Right renal cortex interstitium (tissue), 3 donors: ENCODE measurements at places on chromosomes 3 and 15. TPM values are rescaled to one million over a fixed set of nuclear protein-coding genes. Genes with fewer than 3 reads are reported as not detected.

DNA sequence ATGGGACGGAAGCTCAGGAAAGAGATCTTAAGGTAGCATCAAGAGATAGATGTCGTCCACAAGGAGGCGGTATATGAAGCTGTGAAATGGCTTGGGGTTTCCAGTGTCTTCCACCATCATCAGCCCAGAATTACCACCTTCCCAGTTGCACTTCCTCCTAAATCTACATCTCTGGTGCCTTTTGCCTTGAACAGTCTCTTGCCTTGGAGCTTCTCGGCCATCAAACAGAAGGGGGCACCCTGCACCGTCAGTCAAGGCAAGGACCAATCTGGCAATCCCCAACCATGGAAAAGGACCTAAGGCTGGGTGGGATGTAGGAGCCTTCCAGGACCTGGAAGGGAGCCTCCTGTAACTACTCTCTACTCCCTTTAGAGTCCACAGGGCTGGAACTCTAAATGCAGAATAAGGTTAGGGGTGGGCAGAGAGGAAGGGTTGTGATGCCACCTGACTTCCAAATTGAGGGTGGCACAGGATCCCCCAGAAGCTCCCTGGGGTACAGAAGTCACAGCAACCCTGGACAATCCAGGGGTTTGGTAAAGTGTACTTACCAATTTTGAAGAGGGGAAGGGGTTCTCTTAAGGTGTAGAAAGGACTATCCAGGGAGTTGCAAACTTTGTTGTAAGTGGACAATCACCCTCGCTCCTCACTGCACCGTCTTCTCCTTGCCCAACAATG lies 1.0 kb upstream of the RYR3 start:
- DNase-seq = no peak

GRCh38 chr15:88613074-88613944 lies 7.8 kb upstream of the AEN start:
- no peak for DNase-seq

GRCh38 chr3:179373938-179374337 lies 26.4 kb downstream of the MFN1 start:
- no peak for DNase-seq

DNA sequence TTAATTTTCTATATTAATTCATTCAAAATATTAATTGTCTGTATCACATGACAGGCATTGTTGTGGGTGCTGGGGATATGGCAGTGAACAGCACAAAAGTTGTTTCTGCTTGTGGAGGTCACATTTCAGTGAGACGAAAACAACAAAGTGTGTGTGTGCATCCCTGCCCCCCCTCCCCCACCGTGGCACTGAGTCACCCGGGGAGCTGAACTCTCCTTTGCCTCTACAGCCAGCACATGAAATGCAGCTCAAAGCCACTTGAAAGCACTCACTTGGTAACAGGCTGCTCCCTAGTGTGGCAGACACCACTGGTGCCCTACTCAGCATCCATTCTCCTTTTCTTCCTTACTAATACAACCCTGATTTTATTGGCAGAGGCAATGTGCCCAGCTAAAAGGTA lies 16.9 kb upstream of the SCAMP5 start:
- DNase-seq = no peak

DNA sequence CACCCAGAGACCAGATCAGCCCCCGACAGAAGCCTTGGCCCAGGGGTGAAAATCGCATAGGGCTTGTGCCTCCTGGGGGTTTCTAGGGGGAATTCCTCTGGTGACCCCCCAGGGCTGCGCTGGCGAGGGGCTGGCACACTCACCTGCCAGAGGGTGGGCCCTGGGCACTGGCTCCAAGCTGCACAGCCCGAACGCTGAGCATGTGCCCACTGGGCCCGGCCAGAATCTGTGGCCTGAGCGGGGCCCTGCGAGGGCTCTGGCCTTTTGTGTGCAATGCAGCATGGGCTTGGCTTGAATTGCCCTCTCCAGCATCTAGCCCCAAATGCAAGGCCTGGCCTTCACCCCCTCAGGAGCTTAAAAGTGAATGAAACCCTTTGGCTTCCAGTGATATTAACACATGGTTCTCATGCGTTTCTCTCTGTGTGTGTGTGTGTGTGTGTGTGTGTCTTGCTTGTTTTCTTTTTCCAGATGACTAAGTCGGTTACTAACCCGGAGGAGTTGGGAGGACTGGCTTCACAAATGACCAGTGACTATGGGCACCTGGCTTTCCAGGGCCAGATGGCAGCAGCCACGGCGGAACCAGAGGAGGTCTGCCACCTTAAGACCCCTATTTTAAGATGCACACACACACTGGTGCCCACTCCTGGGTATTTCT lies 259.1 kb upstream of the TPM1 start:
- no peak for DNase-seq

DNA sequence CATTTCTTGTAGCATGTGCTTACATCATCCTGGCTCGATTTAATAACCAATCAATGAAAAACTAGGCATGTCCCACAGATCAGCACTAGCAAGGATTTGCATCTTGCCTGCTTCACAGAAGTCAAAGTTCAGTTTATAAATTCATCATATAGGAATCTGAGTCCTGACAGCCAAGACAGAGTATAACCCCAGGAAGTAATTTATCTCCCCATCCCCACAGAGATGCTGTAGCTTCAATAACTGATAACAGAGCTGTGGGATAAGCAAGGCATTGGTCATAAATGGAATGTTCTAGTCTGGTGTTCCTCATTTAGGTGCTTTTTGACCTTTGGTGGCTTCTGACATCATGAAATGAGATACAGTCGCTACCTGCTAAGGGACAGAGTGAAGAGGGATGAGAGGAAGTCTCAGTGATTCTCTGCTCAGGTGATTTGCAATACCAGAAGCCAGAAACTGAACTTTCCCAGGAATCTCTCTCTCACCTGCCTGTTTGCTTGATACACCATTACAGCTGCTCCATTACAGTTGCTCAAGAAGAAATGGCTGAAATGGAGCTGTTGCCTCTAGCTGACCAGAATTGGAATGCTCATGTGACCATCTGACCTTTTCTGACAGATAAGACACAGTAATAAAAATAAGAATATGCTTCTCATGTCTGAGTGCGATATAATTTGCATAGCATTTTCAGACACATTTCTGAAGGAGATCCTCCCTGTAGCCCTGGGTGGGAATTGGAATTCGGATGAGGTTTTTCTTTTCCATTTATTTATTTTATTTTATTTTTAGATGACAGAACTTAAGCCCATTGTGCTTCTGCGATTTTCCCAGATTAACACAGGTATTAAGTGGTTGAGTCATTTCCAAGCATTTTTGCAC lies 217.1 kb upstream of the KCNMB2 start:
- no peak for DNase-seq

GRCh38 chr15:60251300-60252070 lies 146.3 kb downstream of the ANXA2 start:
- no peak for DNase-seq

DNA sequence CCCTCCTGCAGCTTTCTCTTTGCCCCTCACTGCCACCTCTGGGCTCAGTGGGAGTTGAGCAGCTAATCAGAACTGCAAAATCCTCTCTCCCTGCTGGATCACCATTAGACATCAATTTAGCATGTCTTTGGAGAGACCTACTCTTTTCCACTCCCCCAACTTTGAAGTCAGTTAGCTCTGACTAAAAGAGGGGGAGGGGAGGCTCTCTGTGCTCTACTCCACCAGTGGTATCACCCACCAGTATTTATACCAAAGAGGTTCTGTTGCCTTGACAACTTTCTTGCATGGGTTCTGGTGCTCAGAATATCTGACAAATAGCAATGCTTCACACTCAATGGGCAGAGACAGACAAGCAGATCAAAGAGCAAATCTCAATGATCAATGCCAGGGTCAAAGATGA lies 146.2 kb upstream of the ROPN1 start:
- no peak for DNase-seq

DNA sequence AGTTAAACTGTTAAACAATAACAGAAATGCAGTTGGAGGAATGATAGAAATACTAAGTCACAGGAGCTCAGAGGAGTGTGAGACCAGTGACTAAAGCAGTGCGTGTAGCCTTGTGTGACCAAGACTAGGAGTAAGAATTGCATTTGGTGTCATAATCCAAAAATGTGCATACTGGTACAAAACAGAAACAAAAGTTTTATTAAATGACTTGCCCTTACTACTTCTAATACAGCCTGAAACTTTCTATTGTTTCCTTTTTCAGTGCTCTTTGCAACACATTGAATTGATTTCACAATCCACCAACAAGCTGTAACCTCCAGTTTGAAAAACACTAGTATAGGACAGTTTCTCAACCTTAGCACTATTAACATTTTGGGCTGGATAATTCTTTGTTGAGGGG lies 17.1 kb downstream of the SNX1 start:
- DNase-seq = no peak

DNA sequence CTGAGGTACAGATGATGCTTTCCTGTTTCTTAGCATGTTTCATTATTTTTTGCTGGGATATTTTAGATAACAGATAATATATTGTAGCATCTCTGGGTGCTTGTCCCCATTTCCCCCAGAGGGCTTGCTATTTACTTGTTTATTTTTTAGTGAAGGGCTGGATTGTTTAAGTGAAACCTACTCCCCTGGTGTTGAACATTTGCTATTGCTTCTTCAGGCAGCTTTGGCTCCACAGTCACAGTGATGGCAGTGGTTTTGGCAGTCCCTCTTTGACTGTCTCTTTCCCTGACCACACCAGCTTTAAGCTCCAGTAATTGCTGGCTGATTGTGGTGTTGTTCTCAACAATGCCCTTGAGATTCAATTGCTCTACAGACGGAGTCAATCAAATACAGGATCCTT lies 128.9 kb downstream of the KLF13 start:
- no peak for DNase-seq

GRCh38 chr15:36954486-36954885 lies 145.9 kb downstream of the MEIS2 start:
- no peak for DNase-seq

SKOR1 gene
- 0.16 TPM for polyA plus RNA-seq

SAMD7 gene
- polyA plus RNA-seq = not detected

PLCL2 gene
- 16.6 TPM for polyA plus RNA-seq

CLDN16 gene
- 49.3 TPM for polyA plus RNA-seq

HYAL1 gene
- 7.0 TPM for polyA plus RNA-seq

CYP1A2 gene
- polyA plus RNA-seq = 0.11 TPM

SGO1 gene
- polyA plus RNA-seq = 9.6 TPM

CACNA2D2 gene
- 16.1 TPM for polyA plus RNA-seq

ZFYVE19 gene
- polyA plus RNA-seq = 26.0 TPM

GRM7 gene
- 2.2 TPM for polyA plus RNA-seq

SLC9C1 gene
- 0.34 TPM for polyA plus RNA-seq

ETFA gene
- polyA plus RNA-seq = 177 TPM

ERICH6 gene
- polyA plus RNA-seq = 1.2 TPM

PRR20G gene
- not detected for polyA plus RNA-seq

SLC27A2 gene
- 67.2 TPM for polyA plus RNA-seq
